Central memory CD4-positive, alpha-beta T cell (primary cell): ENCODE measurements at places on chromosomes 11 and 22.

DNA sequence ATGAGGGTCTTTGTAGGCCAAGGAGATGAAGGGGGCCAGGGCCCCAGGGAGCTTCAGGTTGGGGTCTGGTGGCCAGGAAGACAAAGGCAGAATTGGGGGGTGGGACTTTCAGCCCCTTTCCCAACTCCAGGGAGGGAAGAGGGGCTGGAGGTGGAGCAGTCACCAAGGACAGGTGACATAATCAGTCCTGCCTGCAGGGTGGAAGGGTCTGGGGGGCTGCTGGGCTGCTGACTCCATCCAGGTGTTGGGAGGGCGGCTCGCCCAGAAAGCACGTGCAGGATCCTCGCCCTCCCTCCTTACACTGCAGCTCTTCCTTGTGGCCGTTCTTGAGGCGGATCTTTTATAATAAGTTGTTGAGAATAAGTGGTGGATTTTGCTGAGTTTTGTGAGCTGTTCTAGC, 1491.1 kb downstream of the TBC1D22A start:
- no peak for DNase-seq

DNA sequence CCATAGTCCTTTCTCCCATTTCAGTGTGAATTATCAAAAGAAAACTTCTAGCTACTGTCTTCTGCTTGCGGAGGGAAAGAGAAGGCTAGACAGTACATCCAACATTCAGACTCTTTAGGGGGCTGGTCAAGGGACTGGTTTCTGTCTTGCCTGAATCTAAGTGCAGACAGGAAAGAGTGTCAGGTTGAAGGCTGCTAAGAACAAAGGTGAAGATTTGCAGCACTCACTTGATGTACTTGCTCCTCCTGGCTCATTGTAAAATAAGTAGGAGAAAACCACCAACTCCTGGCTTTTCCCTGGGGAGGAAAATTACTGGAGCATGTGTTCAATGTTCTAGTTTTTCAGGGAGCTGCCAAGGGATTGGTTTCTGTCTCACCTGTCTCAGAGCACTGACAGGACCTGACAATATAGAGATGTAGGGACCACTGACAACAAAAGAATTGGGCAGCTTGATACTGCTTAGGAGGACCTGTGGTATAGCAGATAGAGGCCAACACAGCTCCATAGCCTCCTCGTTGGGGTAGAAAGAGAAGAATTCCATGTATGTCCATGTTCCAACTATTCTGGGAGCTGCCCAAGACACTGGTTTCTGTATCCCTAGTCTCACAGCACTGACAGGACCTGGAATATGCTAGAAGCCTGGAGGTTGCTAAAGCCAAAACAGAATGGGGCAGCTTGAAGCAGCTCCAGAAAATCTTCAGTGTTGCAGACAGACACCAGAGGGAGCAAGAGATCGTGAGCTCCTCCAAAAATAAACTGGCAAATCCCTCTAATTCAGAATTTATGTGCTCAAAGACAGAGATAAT, 39.7 kb upstream of the MMP12 start:
- no peak for DNase-seq

DNA sequence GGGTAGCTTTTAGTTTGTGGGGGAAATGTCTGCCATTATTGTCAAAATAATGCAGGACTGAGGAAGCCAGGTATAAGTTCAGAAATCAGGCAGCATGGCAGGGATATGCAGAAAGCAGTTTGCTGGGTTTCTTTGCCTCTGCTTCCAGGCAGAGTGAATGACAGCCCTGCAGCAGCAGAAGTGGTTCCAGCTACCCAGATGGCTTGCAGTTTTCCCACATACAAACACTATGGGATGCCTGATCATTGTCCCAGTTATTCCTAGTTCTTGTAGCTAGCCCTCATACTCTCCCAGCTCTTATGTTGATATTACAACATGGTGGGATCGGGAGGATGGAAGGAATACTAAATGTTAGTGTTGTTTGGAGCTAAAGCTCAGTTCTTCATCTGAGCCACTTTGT, 2.8 kb upstream of the DIXDC1 start:
- DNase-seq: no peak

GRCh38 chr22:30191040-30191701, 55.4 kb downstream of the LIF start:
- no peak for DNase-seq

- no peak for DNase-seq
These were observed 408.9 kb upstream of the CCDC90B start for GRCh38 chr11:83695046-83695445.

DNA sequence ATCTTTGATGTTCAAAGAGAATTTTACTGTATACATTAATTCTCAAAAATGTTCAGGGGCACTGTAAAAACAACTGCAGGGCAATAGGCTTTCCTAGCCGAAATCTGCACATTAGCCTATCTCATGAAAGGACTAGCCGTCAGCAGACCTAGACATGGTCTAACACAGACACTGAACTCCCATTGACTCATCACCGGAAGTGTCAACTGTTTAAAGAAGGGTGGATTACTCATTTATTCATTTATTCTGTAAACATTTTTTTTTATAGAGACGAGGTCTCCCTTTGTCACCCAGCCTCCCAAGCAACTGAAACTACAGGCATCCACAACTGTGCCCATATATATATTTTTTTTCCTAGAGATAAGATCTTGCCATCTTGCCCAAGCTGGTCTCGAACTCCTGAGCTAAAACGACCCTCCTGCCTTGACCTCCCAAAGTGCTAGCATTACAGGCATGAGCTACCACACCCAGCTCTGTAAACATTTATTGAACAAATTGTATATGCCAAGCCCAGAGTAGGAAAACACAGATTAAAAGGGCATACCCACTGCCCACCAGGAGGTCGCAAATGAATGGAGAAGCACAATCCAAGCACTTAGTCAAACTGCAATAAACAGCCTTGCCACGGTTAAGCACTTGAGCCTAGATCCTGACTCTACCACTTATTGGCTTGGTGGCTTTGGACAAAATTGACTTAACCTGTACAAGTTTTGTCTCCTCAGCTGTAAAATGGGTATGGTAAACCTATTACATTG, 26.6 kb downstream of the RAB30 start:
- DNase-seq: no peak

DNA sequence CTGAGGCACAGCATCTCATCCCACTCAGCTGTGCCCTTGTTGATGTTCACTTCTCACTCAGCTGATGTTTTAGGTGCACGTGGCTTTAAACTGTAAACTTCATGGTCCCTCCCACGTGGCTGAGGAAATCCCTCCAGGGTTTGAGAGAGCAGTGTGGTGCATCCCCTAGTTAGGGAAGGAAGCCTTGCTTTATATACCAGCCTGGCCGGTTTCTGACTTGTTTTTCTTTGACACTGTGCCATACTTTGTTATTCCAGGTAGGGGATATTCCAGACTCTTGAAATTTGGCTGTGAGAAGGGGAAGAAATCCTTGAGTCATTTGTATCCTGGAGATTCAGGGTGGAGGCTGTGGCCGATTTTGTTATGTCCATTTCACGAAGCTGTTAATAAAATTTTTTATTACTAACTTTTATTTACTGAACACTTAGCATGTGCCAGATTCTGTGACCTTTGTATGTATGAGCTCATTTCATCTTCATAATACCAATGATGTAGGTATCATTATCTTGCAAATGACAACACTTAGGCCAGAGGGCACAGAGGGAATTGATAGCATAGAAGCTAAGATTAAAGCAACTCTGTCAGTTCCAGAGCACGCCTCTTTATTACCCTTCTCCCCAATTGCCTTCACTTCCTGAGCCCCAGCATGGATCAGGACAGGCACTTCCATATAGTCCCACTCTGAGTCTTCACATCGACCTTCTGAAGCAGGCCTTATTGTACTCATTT, 116.6 kb downstream of the NAV2 start:
- DNase-seq: no peak

DNA sequence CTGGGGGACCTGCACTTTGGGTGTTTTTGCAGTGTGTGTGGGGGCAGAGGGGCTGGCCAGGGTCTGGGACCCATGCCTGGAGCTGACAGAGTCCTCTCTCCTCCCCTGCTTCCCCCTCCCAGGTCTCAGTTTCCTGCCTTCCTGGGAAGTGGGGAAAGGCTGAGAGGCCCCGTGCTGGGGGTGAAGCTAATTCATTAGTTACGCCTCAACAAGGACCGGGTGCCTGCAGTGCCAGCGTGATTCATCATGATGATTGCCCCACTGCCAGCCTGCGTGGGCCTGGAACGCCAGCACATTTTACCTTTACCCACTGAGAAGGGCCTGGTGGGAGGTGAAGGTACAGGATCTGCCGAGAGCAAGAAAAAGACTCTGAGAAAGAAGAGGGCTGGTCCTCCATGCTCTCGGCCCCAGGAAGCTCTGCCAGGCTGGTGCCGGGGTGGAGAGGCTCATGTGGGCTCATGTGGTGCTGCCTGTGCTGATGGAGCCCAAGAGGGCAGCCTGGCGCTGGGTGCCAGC, 2.9 kb upstream of the LRRC10B start:
- no peak for DNase-seq

GRCh38 chr11:120354068-120354467, 17.9 kb downstream of the ARHGEF12 start:
- no peak for DNase-seq

DNA sequence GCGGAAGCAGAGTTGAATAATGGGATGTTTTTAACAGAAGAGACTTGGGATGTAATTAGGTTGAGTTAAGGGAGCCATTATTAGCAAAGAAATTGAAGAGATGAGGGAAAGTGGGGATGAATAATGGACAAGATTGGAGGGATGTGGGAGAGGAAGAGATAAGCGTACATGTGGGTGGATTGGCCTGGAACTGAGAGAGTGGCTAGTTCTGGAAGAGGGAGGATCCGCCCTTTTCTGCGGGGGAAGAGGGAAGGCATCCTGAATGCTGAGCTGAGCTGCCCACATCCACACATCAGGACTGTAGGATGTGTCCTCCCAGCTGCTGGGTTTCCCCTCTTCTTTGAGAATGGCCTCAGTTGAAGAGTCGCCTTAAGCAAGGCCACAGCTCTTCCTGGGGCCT, 68.3 kb upstream of the CADM1 start:
- DNase-seq: no peak

DNA sequence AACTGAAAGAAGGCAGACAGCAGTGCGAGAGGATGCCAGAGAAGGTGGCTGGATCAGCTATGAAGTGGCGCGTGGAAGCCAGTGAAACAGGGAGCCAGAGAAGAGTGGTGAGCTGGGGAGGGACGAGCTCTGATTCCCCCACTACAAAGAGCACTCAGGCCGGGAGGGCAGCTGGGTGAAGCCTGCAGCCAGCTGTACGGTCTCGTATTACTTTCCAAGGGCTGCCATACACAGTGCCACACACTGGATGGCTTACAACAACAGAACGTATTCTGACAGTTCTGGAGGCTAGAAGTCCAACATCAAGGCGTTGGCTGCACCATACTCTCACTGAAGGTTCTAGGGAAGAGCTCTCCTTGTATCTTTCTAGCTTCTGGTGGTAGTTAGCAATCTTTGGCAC, 47.1 kb upstream of the WNT11 start:
- no peak for DNase-seq

DNA sequence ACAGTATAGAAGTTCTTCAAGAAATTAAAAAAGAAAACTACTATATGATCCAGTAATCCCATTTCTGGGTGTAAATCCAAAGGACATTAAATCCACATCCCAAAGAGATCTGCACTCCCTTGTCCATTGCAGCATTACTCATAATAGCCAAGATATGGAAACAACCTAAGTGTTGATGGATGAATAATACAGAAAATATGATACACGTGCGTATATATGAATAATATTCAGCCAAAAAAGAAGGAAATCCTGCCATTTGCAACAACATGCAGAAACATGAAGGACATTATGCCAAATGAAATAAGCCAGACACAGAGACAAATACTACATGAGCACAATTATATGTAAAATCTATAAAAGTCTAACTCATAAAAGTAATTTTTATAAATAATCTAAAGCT, 306.3 kb upstream of the ANO3 start:
- no peak for DNase-seq

DNA sequence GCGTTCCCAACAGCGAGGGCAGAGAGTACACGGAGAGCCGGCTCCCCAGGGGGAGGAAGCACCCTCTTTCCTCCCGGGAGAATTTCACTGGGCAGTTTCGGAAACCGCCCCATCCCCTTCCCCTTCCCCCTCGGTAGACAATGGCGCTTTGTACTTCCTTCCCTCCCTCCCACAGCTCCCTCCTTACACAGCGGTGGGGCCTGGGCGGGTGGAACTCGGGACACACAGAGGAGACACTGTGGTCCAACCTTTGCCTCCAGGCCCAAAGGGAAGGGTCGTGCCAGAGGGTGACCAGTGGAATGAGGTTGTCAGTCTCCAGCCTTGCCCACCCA, 4.3 kb downstream of the SMTN start:
- no peak for DNase-seq

DNA sequence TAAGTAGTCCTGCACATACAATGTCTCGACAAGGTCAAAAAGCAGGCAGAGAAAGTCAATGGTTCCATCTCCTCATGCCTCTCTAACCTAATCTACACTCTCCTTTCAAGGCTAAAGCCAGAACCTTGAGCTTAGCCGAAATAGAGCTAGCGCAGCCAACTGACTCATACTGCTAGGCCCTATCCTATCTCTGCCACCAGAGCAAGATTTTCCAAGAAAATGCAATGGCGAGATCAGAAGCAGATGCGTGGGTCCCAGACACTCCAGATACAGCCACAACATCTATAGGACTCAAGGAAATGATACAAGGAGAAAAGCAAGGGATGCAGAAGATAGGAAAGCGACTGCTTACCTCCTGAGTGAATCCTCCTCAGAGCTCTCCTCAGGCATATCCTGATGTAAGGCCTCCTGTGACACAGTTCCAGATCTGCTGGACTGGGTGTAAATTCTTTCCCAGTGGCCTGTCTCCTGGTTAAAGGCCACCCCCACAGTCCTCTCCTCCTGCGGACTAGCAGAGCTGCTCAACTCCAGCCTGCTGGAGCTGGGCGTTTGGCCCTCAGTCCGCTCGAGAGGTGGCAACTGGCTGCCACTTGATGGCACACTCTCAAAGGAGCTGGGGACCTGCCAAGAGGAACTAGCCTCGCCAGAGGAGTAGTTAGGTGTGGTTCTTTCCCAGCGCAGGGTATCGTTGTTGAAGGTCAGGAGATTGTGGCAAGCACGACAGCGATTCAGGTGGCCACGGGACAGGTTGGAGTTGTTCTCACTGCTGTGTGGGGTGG, 52.0 kb downstream of the AMBRA1 start:
- no peak for DNase-seq

DNA sequence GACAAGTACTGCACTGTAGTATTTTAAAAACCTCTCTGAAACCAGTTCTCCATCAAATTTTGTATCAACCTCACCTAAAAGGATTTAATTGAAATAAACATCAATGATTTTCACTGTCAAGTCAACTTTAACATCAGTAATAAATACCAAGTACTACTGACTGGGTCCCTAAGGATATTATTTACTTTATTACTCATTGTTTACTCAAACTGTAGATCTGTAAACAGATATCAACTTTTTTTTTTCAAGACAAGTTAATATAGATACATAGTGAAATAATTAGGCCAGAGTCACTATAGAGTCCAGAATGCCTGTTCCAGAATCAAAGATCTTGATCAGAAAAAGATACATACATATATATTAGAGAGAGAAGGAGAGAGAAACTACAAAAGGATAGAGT, 1.6 kb downstream of the RNF141 start:
- DNase-seq: no peak

GRCh38 chr22:28142361-28142961, 223.4 kb upstream of the PITPNB start:
- DNase-seq: no peak

GRCh38 chr11:94433049-94433448, 31.8 kb upstream of the GPR83 start:
- DNase-seq: no peak
